Activated naive CD4-positive, alpha-beta T cell (primary cell): ENCODE measurements at places on chromosomes 6 and 20.

DNA sequence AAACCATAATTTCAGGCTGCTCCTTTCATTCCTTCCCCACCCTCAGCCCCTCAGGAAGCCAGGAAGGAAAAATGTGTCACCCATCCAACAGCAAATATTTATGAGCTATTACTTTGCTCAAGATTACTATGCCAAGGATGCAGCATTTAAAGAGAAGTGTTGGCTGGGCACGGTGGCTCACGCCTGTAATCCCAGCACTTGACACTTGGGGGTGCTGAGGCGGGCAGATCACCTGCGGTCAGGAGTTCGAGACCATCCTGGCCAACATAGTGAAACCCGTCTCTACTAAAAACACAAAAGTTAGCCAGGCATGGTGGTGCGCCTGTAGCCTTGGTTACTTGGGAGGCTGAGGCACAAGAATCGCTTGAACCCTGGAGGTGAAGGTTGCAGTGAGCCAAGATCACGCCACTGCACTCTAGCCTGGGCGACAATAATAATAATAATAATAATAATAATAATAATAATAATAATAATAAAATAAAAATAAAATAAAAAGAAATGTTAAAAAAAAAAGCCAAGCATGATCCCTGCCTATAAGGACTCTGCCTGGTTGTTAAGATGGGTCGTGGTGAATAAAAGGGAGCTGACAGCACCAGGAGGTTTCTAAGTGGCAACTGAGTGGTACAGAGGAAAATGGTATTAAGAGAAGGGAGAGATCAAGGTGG is 20.5 kb upstream of the TIAM2 start:
- DNase-seq: no peak

- no peak for DNase-seq
Measured at GRCh38 chr6:162785632-162786242, 58.0 kb downstream of the PACRG start.

GRCh38 chr6:122347280-122347679 is 52.2 kb upstream of the HSF2 start:
- no peak for DNase-seq

DNA sequence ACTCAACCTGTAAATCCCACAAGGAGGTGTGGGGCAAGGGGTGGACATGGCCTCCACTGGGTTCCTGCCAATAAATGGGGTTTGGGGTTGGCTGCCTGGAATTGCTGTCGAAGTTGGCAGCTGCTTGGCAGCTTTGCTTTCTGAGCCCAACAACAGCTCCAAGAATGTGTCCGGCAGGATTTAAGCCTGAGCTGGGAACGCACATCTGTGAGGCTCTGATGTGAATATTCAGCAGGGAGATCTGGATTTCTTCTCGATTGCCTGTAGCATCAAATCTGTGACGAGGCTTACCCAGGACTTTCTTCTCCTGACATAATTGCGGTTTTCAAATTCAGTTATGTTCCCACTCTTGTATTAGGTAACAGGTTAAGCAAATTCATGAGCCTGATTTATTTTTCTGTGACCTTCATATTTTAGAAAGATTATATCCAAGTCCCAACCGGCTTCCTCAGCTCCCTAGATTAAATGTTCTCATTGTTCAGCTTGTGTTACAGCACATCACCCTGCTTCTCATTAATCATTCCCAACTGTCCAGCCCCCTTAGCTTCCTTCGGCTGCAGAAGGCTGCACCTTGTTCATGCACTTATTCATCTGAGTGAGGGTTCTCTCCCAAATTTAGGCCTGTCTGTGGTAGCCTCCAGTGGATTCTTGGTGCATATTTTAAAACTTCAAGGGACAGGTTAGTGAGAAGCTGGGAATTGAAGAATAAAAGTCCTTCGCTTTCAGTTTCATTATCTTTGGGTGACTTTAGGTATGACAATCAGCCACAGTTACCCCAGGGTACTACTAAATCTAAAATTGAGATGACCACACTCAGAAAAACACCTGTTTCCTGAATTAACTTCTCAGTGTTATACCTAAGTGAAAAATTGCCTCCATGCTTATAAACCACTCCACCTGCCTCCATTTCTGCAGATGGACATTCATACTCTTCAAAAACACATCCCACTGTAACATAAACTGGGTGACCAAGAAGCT is 310.0 kb downstream of the ESR1 start:
- no peak for DNase-seq
